Colonic mucosa (tissue), 4 donors: ENCODE measurements at places on chromosomes 7 and 10. TPM values are rescaled to one million over a fixed set of nuclear protein-coding genes. Genes with fewer than 3 reads are reported as not detected.
A peak's percentile ranks its signal among the peaks of the same experiment; 100 is the strongest.

GHITM gene
- total RNA-seq: 284 TPM

GRCh38 chr10:19659920-19660655, 156.1 kb upstream of the PLXDC2 start:
- DNase-seq: no peak

- no peak for DNase-seq
Measured at GRCh38 chr7:34015651-34016050, 110.3 kb downstream of the BMPER start.

DNA sequence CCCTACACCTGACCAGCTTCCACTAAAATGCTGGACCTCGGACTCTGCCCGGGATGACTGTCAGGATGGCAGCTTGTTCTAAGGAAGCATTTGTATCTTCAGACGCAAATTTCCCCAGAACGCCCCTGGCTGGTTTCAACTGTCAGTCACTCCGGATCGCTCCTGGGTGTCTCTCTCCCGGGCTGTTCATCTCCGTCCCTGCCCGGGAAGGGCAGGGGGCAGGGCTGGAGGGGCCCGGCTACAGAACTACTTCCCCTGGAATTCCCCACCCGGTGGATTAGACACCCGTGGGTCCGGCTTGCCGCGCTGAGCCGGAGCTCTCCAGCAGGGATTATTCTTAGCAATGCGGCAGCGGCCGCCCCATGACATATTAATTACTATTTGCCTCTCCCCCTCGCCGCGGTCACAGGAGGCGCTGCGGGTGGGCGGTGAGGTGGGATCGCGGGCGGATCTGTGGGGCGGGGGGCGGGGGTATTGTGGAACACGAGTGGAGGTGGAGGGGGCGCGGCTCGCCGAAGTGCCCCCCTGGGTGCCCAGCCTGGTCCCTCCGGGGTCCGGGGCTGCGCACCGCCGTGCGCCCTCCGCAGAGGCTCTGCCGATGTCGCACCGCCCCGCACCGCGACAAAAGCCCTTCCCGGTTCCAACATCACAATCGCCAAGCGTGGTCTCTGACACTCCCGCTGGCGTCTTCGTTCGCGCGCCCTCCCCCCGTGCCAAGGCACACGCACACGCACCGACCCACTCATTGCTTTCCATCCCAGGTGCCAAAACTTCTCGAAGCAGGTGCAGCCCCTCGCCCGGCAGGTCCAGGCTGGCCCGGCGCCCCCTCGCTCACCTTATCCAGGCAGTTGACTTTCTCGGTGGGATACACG, 276.1 kb upstream of the NEBL start:
- peak; percentile 52 for DNase-seq

DNA sequence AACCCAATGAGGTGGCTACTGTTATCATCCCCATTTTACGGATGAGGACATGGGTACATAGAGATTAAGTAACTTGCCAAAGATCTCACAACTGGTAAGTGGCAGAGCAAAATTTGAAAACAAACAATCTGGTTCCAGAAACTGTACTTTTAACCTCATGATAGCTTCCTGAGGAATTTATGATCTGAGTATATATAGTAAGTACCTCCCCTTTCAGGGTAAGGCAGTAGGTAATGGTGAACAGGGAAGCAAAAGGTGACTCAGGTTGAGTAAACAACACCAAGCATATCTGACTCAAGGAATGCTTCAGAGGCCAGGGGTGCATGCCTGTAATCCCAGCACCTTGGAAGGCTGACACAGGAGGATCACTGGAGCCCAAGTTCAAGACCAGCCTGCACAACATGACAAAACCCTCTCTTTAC, 21.1 kb downstream of the KLLN start:
- peak; percentile 73 for DNase-seq

- no peak for DNase-seq
Measured at GRCh38 chr10:16929069-16929468, 111.8 kb upstream of the RSU1 start.

DNA sequence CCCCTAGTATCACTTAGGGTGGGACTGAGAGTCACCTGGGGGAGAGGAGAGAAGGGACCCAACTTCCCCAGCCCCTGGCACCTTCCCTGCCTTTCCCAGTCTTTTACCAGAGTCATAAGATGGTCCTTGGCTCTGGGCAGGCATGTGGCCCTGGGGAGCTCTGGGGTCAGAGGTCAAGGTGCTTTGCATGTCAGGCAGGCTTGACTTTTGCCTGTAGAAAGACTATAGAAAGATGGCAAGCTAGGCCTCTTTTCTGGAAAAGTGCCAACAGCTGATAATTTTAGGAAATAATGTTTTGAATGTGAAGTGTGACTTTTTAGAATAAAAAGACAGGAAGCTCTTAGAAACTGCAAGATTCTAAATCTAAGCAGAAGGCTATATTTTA, 67.5 kb downstream of the MKI67 start:
- DNase-seq: no peak

DNA sequence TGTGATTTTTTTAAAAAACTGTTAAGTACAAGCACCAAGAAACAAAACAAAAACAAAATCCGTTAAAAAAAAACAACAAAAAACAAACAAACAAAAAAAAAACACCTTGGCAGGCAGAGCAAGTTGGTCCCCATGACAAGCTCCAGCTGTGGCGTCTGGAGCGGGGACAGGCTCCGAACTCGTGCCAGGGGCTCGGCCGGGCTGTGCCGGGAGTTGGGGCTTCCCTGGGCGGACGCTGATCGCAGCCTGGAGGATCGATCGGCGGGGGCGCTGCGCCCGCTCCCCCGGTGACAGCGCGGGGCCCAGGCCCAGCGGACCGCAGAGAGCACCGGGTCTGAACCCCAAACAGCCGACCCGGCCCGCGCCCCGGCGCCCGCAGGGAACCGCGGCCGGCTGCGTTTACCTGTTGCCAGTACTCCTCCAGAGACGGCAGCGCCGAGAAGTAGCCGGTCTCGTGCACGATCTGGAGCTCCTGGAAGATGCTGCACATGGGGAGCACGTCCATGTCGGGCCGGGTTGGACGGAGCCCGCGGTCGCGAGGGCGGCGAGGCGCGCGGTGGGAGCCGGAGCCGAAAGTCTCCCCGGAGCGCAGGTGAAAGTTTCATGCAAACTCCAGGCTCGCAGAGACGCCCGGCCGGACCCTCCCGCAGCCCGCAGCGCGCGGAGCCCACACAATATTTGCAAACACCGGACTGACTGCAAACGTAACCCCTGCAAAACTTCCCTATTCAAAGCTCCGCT, at the start of gene KLF6:
KLF6 (minus strand) TSS at position 700 of the 741 bp plus-strand sequence; CDS start at position 505, 195 bp downstream.
- peak; percentile 44 for DNase-seq

DNA sequence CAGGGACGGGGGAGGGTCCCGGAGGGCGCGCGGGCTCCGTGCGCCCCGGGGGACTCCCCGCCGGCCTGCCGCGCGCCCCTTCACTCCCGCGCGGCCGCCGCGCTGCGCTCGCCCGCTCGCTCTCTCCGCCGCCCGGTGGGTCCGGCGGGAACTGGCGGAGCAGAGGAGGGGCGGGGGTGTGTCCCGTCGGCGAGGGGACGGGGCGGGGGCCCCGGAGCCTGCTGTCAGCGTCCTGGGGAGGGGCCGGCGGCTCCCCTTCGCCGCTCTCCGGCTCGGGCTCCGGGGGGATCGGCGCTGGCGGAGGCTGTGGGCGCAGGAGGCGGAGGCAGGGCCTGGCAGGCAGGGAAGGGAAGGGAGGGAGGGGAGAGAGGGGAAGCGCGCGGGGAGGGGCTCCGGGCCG, at the start of gene SH3PXD2A:
SH3PXD2A (minus strand) TSS at position 153 of the 400 bp plus-strand sequence. CDS start 310 bp downstream, outside the sequence.
- no peak for DNase-seq

DNA sequence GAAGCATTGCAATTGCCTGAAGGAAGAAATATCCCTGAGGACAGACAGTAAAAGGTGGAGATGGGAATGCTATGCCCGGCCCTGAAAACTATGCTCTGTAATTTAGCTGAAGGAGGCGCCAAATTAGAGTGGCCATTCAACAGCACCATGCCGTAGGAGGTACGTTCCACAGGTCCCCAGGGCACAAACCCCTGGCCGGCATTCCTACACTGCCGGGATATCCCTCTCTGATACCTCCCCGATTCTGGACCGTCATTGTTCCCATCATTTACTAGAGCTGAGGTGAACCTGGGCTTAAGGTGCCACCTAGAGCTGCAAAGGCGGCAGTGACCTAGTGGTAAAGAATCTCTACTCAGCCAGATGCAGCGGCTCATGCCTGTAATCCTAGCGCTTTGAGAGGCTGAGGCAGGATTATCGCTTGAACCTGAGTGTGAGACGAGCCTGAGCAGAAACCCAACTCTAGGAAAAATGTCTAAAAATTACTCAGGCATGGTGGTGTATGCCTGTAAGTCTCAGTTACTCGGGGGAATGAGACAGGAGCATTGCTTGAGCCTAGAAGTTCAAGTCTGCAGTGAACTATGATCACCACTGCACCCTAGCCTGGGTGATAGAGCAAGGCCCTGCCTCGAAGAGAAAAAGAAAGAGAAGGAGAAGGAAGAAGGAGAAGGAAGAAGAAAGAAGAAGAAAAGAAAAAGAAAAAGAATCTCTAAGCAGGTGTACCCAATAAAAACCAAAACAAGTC, 53.0 kb upstream of the TNKS2 start:
- DNase-seq: no peak

GRCh38 chr10:49610114-49610457, at the start of gene SLC18A3:
Gene SLC18A3, plus strand, starts transcription at chr10:49610310. Its CDS starts 431 bp downstream, at chr10:49610741.
- no peak for DNase-seq

GRCh38 chr10:18561861-18562551, 89.4 kb downstream of the NSUN6 start:
- DNase-seq: no peak

- no peak for DNase-seq
Measured at GRCh38 chr7:100394077-100394476, 20.8 kb downstream of the PILRA start.

DNAJB12 gene
- 37.9 TPM for total RNA-seq

DNA sequence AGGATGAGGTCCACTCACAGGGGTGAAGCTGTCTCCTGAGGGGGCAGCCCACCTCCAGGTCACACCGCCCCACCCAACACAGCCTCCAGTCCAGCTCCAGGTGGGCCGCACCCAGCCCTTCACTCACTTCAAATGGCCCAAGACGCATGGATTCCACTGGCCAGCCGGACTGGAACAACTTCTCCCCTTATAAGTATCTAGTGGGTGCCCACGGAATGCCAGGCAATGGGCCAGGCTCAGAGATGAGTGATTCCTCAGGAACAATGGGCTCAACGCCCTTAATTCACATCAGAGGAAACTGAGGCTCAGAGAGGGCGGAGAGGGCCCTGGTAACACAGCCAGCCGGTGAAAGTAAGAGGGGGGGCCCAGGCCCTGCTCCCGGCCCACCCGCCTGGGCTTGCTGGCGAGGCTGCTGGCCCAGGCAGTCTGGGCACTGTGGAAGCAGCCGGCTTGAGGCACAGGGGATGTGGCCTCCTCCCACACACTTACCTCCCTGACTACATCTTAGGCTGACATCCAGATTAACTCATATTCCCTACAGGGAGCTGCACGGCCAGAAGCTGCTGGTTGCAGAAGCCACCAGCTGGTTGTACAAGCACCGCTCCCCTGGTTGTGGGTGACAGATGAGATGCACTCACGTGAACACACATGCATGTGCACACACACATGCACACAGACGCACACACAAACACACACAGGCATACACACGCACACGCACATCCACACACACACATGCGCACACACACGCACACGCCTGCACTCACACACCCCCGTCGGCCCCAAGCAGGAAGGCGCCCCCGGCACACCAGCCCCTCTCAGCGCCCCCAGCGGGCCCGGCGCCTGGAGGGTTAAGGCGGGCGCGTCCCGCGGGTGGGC, 1.0 kb upstream of the FAM20C start:
- DNase-seq: peak; percentile 39

GFRA1 gene
- total RNA-seq: 4.9 TPM

DNA sequence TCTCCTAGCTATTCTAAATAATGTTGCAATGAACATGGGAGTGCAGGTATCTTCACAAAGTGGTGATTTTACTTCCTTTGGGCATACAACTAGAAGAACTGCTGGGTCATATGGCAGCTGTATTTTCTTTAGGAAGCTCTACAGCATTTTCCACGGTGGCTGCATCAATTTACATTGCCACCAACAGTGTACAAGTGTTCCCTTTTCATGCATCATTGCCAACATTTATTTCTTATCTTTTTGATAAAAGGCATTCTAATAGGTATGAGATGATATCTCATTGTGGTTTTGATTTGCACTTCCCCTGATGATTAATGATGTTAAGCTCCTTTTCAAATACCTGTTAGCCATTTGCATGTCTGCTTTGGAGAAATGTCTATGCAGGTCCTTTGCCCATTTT, 52.6 kb downstream of the NT5C2 start:
- no peak for DNase-seq

RNF32 gene
- total RNA-seq: 2.0 TPM

DNA sequence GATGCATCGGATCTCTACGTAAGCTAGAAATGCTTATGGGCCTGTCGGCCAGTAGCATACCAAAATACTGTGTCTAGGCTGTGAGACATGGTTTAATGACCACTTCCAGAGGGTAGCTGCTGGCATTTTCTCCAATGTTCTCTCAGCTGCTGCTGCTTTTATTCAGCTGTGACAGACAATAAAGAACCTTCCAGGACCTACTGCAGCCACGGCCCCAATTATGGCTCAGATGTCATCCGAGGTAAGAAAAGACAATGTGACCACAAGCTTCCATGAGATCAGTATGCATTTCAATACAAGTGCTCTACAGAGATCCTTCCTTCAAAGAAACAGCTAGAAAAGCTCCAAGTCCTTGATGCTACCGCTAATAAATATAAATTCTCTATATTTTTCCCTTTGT, 256.2 kb downstream of the SDHAF3 start:
- no peak for DNase-seq

SPDYE1 gene
- total RNA-seq: not detected

SERPINE1 gene
- total RNA-seq: 1.4 TPM

- DNase-seq: no peak
Measured at GRCh38 chr10:117631276-117632145, 89.0 kb downstream of the EMX2 start.

DNA sequence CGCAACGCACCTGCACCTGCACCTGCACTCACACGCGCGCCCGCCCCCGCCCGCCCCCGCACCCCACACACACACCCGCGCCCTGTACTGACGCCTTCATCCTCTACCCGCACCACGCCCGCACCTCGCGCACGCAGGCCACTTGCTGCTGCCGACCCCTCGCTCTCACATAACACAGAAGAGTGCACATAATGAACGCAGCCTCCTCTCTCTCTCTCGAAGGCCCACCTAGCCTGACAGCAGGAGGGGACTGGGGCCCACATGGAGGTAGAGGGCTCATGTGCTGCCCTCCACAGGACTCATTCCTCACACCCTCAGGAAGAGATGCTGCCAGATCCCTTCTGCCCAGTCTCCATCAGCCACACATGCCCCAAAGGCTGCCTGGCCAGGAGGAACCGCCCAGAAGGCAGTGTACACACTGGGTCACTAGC, 432 bp upstream of the CAMK2B start:
- DNase-seq: no peak

SYPL1 gene
- total RNA-seq: 94.0 TPM

- DNase-seq: peak; percentile 48
Measured at GRCh38 chr10:34539533-34540315, 275.4 kb downstream of the PARD3 start.

RAPGEF5 gene
- 39.9 TPM for total RNA-seq

- no peak for DNase-seq
Measured at GRCh38 chr10:118102121-118102520, 55.4 kb upstream of the RAB11FIP2 start.

GRCh38 chr7:47392241-47392759, 189.6 kb downstream of the TNS3 start:
- no peak for DNase-seq

ZNF488 gene
- total RNA-seq: 1.3 TPM
